Type B pancreatic cell (in vitro differentiated cells): ENCODE measurements at places on chromosomes 2 and 18.

DNA sequence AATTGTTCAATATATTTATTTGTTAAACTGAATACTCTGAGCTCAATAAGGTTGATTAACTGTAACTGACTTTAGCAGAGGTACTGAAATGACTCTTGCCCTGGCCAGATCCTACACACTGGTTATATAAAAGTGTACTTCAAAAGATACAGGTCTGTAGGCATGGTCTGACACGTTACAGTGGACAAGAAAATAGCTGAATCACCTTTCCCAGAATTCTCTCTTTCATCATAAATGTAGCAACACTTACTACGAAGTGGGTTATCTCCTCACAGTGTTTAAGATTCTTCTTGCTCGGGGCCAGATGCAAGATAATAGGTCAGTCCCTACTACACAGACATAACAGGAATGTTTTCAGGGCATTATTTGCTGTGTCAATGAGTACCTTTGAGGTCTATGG, 107.0 kb upstream of the ZC3H15 start:
- DNase-seq, result no peak

DNA sequence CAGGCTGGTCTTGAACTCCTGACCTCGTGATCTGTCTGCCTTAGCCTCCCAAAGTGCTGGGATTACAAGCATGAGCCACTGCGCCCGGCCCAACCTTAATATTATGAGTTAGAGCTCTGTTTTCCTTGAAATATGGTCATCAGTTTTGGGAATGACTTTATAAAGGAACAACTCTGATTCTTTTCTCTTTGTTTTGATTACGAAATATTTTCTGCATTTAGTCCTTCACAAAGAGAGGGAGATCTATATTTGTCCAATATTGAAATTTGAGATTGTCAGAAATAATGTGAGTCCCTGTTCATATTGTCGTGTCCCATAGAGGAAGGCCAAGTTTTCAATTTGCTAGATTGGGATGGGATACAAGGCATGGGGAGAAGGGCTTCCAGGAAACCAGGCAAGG, 3.1 kb downstream of the SMYD5 start:
- no peak for DNase-seq

DNA sequence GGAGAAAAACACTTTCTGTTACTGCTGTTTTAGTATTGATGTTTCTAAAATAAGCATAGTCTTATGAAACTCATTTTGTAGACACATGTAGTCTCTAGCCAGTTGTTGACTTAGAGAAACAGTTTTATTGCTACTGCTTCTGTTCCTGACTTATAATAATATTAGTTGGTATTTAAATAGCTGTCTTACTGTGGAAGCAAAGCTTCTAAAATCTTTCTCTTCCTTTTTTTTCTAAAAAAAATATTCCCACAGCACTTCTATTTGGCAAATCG, 121.8 kb downstream of the MTX2 start:
- no peak for DNase-seq

- DNase-seq, result peak; percentile 66
These were observed 293.9 kb upstream of the ERBB4 start for GRCh38 chr2:212832211-212833195.

- DNase-seq, result no peak
These were observed 266.6 kb downstream of the ACTR3 start for GRCh38 chr2:114156366-114157056.

- no peak for DNase-seq
These were observed 21.9 kb upstream of the PTMA start for GRCh38 chr2:231686192-231687100.

DNA sequence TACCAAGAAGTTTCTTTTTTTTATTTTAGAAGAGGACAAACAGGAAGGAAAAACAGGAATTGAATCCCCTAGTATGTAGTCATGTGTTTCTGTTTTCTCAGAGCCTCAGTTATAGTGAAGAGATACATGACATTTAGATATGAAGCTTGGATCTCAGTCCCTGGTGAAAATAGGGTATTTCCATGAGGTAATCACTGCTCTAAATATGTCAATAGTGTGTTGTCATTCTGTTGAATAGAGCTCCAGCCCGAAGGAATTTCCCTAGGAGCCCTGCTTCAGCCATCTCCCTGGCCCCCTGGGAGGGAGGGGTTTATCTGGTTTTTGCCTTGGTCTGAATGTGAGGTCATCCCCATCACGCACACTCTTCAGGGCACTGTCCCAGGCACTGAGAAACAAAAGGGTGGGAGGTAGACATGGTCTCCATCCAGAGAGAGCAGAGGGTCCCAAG, 47.1 kb upstream of the REL start:
- no peak for DNase-seq

DNA sequence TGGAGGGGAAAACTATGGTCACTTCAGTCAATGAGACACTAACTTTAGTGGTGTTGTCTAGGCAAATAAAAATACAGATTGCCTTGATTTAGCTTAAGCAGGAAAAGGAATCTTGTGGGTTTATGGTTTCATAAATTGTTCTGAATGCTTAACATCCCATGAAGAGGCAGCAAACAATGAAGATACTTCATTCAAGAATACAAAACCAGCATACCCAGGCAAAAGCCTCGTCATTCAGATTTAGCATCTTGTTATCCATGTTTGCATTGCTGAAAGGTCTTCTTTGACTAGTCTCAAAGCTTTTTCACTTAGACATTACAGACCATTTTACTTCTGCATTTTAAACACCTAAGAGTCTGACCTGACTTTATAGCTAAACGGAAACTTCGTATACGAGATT, 272.7 kb upstream of the FSHR start:
- DNase-seq, result no peak

- DNase-seq, result no peak
These were observed 164.6 kb upstream of the DCC start for GRCh38 chr18:52175406-52175805.

DNA sequence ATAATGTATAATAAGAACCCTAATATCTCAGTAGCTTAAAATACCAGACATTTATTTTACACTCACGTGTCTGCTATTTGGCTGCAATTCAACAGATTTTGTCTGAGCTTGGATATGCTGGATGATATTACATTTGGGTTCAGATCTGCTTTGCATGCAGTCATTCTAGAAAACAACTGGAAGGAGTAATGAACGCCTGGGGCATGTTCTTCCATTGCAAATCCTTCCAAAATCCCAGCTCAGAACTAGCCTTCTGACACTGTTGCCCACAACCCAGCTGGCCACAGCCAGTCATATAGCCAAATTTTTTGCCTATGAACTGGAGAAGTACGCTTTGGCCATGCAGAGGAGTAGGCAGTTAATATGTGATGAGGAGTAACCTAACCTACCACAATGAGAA, 597.8 kb upstream of the VRK2 start:
- DNase-seq, result no peak

- DNase-seq, result no peak
These were observed 7.5 kb upstream of the BCL11A start for GRCh38 chr2:60560734-60561644.

DNA sequence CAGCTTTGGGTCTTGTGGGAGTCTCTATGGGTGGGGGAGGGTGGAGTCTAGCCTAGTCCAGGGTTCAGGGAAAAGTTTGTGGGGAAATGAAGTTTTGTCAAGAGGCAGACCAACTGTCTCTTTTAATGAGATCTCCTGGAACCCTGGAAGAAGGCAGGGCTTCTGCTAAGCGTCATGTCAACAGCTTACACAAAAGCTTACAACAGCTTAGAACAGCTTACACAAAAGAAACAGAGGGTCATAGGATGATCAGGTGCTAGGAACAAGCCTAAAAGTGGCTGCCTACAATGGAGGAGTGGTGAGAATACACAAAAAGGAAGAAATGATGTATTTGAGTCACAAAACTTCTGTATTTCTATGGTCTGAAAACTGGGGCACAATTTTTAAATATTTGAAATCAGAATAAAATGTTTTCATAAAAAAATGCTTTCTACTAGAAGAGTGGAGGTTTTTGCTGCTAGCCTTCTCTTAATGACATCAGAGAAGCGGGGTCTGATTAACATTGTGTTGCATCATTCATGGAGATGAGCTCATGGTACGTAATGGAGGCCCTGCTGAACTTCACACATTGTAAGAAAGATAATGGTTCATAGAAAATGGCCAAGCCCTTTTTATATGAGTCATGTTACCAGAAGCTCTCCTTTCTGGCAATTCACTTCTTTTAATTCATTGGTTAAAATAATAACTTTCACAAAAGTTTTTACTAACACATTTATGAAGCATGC, 351.0 kb downstream of the PIK3C3 start:
- no peak for DNase-seq

GRCh38 chr2:220452561-220452960, 825.1 kb downstream of the SLC4A3 start:
- no peak for DNase-seq

- no peak for DNase-seq
These were observed 64.4 kb downstream of the PLEKHM3 start for GRCh38 chr2:207960911-207961310.

DNA sequence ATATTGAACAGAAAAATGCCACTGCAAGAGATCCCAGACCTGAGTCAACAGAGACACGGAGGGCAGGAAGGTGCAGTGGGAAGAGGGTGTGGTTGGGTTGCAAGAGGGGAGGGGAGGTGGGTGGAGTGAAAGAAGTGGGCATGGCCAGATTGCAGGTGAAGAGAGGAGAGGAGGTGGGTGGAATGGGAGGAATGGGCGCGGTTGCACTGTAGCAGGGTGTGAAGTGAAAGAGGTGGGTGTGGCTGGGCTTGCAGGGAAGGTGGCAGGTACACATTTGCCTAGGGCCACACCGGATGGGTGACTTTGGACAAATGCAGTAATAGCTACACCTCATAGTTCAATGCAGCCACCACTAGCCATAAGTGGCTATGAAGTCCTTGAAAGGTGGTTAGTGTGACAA, 71.1 kb downstream of the DOCK10 start:
- no peak for DNase-seq
